Stimulated activated CD8-positive, alpha-beta memory T cell treated with anti-CD3 and anti-CD28 coated beads, Interleukin-15, amount 100 ng/mL, for 4 hours (primary cell): ENCODE measurements at places on chromosomes 5 and 9.
A peak's percentile ranks its signal among the peaks of the same experiment; 100 is the strongest.

DNA sequence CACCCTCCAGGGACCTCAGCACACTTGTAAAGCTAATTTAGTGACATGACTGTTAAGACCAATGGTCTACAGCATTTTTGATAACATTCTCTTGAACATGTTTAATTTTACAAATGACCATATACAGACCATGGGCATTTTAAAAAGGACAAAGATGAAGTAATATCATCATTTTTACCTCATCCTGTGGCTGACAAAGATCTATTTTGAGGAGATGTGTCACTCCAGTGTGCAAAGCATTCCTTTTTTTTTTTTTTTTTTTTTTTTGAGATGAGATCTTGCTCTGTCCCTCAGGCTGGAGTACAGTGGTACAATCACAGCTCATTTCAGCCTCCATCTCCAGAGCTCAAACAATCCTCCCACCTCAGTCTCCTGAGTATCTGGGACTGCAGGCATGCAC, 118.2 kb upstream of the TBC1D2 start:
- no peak for DNase-seq

DNA sequence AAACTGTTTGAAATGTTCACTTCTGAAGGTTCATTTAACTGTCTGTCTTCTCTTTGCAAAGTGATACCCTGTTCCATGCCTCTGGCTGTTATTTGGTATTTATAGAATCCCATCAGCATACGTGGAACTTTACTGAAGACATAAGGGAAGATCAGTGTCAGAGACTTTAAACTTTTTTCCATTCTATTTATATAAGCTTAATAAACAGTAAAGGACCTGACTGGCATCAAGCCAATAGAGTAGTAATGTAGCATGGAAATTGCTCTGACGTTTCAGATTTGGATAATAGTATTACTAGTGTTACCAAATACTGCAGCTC, 94.9 kb upstream of the MINAR2 start:
- no peak for DNase-seq

DNA sequence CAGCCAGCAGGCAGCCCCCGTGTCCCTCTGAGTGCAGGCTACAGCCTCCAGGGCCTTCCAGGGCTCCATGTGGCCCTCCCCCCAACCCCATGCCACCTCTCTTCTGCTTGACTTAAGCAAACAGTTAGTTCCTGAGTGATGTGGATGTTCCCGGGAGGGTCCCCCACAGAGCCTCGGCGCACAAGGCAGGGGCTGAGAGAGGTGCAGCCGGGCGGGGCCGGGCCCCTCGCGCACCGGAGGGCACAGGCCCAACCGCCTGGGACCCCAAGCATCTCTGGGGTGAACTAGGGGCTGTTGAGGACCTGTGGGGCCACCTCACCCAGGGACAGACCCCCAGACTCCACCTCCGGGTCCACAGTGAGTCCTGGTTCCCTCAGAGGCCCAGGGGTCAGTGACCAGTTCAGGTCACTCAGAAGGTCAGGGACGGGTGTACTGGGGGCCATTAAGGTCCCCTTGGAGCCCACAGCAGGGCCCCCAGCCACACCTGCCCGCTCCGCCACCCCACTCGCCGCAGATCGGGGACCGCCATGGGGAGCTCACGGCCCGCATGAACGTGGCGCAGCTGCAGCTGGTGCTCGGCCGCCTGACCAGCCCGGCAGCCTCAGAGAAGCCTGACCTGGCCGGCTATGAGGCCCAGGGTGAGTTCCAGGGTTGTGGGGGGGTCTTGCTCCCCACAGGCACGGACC, 13.2 kb downstream of the GPSM1 start:
- DNase-seq = no peak

- DNase-seq = no peak
Measured at GRCh38 chr5:146068977-146069779, 36.2 kb downstream of the PLAC8L1 start.

DNA sequence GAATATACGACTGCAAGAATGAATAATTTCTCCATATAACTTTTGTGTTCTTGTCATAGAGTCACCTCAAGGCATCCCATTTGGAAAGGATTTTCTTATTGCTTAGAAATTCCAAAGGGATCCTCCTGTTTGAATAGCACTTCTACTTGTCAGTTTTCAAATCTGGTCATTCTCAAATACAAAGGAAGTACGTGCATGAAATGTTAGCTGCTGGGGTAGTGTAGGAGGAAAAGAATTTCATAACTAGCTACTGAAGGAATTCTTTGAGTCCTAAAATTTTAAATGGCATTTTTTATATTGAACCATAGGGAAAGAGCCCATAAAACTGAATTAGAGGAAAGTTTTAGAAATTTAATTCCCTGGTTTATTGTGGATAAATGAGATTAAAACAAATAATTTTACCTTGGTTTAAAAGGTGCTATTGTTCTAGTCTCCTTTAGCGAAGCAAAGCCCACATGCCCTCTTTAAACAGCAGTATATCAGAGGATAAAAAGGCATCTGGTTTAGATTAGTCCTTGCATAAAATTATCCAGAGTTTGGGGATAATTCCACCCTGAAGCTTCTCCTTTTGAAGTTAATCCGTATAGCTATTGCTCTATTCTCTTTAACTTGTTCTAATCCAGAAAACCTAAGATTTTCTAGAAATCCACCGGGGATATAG, 2.0 kb upstream of the MPDZ start:
- DNase-seq = no peak

DNA sequence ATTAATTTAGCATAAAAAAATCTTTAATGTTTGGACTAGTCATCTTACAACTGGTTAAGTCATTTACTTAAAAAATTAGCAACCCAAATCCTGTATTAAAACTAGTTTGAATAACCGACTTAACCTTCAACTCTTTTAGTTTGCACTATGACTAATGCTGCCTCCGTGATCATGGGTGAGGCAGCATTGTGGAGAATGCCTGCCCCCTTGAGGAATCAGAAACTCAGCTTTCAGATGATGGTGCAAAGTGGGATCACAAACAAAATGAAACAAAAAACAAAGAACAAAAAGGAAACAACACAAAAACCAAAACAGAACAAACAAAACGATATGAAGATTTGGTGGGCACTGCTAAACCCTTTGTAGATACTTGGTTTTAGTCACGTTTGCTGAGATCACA, 127.0 kb upstream of the PALM2AKAP2 start:
- DNase-seq = no peak

DNA sequence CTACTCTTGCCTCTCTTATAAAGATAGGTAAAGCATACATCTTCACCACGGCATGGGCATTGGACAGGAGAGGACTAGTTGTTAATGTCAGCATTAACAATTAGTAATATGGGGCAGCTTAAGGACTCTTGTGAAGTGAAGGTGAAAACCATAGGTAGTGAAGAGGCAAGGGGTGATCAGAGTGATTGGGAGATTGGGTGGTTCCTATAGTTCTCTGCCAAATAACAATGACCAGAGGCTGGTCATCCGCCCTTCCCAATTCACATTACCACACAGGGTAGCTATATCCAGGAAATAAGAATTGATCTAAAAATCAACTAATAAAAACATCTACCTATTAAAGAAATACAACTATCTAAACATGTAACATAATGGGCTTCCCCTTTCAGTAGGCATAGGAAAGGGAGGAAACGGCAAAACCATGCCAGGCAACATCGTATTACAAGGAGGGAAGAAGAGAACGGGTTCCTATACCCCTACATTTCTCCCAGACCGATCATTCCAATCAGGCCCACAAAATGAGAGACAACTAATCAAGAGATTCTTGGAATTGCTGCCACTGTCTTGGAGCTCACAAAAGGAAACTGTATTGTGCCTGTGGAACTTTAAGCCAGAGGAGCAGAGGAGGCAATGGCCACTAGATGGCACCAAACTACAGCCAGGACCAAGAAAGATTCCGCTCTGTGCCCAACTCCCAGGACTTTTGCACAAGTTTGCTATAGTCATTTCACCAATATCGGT, 121.6 kb downstream of the FBXL17 start:
- no peak for DNase-seq

- DNase-seq = no peak
Measured at GRCh38 chr9:120947222-120947621, 20.6 kb upstream of the TRAF1 start.

- DNase-seq = no peak
Measured at GRCh38 chr5:165714598-165714997, 2209.2 kb downstream of the MAT2B start.

DNA sequence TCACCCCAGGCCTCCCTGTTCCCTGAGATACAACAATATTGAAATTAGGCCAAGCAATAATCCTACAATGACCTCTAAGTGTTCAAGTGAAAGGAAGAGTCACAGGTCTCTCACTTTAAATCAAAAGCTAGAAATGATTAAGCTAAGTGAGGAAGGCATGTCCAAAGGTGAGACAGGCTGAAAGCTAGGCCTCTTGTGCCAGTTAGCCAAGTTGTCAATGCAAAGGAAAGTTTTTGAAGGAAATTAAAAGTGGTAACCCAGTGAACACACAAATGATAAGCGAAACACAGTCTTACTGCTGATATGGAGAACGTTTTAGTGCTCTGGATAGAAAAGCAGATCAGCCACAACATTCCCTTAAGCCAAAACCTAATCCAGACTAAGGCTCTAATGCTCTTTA, 39.8 kb downstream of the PTAR1 start:
- no peak for DNase-seq

GRCh38 chr9:35085078-35085477, 5.3 kb upstream of the FANCG start:
- DNase-seq = no peak

DNA sequence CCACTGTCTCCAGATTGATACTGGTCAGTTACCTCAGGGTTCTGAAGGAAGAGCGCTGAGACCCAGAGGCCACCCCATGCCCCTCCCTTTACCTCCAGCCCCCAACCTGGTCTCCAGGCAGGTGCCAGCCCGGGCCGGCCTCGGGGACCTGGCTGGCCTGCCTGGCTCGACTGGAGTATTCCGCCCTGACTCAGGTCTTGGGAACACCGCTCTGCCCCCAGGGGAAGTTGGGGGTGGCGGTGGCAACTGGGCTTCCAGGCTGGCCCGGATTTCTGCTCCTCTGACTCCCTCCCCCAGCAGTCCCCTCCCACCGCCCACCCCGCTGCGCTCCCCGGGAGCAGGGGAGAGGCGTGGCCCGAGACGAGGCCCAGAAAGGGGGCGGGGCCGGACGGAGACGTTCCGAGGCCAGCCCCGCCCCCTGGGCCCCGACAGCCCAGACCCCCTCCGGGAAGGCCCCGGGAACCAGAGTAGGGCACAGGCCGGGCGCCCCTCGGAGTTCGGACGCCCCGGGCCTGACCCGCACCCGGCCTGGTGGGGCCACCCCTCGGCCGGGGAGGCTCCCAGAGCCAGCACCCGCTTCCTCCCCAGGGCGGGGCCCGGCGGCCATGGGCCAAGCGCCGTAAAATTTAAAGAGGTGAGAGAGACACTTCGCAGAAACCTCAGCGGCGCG, 82.5 kb upstream of the ZBTB43 start:
- DNase-seq = peak; percentile 85

GRCh38 chr5:158074992-158075769, 216.2 kb upstream of the CLINT1 start:
- no peak for DNase-seq

DNA sequence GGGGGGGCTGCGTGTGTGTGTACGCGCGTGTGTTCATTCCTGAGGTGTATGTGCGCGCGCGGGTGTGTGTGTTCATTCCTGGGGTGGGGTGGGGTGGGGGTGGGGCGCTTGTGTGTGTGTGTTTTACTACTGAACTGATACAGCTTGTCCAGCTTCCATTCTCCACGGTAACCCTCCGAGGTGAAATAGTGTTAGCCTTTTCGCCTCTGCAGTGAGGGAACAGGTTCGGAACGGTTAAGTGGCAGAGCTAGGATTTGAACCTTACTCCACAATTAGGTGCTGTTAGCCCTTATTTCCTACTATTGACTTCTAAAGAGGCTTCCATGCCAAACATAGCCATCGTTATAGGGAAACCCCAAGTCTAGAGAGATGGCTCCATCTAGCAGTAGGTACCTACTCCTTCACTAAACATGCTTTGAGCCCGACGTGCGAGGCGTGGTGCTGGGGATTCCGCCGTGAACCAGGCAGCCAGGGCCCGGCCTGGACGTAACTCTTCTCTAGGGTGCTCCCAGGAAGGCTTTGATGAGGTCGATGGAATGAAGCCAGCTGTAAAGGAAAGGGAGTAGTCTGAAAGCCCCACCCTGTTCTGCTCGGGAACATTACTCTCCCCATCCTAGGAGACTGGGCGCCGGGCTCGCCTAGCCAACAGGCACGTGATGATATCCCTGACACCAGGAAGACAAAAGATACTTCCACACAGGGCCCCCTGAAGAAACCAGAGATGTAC, 782 bp upstream of the SKP1 start:
- no peak for DNase-seq

DNA sequence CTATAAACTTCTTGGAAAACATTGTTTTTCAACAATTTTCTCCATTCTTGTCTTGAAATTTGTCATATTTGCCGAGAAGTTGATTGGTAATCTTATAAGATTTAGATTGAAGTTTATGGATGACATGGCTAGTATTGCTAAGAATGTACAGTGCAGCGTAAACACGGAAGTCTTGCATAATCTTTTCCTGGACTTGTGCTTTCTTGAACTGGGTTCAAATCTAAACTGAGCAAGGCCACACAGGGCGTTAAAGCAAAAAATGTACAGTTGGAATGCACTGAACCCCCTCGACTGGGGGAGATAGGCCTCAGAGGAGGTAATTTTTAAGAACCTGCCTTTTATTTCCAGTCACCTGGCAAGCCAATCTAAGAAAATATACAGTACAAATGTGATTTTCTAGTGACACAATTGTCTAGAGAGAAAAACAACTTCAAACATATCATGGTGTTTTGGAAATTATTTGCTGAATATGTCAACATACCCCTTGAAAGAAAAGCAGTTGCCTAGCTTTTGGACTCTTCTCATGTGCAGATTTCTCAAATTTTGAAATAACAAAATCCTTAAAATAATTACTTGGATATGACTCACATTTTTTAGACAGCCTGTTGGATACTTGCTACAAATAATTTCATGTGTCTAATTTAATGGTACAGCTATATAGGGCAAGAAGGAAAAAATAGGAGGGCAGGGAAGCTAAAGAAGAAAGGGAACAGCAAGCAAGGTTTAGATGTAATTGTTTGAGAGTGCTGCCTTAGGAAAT, 18.5 kb upstream of the GAS1 start:
- DNase-seq = no peak

- no peak for DNase-seq
Measured at GRCh38 chr9:131020388-131020787, 11.4 kb downstream of the LAMC3 start.

GRCh38 chr5:116569999-116570398, 4.6 kb downstream of the SEMA6A start:
- no peak for DNase-seq

DNA sequence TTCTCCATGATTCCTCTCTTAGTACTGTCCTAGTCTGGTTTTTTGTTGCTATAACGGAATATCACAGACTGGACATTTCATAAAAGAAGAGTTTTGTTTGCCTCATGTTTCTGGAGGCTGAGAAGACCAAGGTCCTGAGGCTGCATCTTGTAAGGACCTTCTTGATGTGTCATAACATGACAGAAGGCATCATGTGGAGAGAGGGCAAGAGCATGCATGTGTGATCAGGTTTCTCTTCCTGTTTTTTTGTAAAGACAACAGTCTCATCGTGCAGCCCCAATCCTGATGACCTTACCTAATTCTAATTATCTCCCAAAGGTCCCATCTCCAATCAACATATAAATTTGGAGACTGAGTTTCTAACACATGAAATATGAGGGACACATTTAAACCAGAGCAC, 108.4 kb downstream of the MSX2 start:
- DNase-seq = no peak

- DNase-seq = no peak
Measured at GRCh38 chr9:99411479-99412115, 189.5 kb downstream of the SEC61B start.
